ENCODE measurements at places on chromosomes 11 and 22.

- no peak for DNase-seq
These were observed 526 bp upstream of the PNPLA5 start for GRCh38 chr22:43892183-43892894.

DNA sequence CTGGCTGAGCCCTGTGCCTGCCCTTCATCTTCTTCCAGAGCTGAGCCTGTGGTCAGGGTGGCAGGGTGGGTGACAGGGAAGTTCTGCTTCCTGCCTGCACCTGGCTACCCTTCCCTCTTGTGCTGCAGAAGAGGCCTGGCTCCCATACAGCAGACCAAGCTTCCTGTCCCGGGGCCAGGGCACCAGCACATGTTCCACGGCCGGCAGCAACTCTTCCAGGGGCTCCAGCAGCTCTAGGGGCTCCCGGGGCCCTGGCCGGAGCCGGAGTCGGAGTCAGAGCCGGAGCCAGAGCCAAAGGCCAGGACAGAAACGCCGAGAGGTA, 15.0 kb downstream of the ROBO3 start:
- no peak for DNase-seq

GRCh38 chr22:46336119-46337078, 885 bp downstream of the TRMU start:
- DNase-seq = no peak

- no peak for DNase-seq
These were observed 14.9 kb downstream of the DCPS start for GRCh38 chr11:126318574-126319373.

GRCh38 chr11:83140691-83141455, 16.1 kb upstream of the PCF11 start:
- no peak for DNase-seq

DNA sequence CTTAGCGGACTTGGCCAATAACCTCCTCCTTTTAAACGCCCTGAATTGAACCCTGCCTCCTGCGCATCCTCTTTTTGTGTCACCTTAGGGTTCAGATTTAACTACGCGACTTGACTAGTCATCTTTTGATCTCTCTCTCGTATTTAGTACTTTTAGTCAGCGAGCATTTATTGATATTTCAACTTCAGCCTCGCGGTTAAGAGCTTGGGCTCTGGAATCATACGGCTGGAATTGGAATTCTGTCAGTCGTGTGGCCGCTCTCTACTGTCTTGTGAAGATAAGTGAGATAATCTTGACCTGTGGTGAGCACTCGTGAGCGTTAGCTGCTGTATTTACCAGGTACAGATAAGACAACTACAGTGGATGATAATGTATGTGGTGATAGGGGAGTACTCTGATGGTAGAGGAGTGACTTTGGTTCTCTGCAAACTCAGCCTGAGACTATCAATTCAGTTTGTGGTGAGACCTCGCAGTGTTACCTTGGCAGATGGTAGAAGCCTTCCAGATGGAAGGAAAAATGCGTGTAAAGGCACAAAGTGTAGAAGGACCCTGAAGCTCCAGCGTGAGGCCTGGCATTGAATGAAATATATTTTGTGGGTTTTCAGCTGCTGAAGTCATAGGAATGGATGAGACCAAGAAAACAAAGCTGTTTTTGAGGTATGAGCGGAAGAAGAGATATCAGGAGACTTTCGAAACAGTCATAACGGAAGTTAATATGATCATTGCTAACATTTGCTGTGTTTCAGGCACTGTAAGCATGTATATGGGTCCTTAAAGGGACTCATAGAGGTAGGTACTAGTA, 682 bp downstream of the ATM start:
- no peak for DNase-seq

DNA sequence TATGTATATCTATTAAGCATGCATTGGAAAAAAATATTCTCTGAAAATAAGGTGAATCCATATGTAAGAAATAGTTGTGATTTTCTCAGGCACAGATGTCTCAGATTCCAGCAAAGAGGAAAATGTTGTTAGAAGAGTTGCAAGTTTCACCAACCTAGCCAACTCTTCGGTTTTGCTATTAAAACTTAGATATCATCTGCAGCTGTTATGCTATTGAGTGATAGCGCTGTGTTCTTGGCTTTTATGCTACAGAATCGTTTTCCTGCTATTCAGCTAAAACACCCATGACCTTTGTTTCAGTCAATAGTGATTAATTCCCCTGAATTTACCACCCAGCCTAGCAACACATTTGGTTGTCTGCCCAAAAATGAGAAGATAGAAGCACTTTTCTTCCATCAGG, 795.6 kb upstream of the ANO3 start:
- DNase-seq = no peak

GRCh38 chr11:128483211-128483788, 104.1 kb downstream of the ETS1 start:
- DNase-seq = no peak

GRCh38 chr11:16891964-16892363, 122.2 kb downstream of the PLEKHA7 start:
- DNase-seq = no peak

Data from stimulated activated CD8-positive, alpha-beta memory T cell treated with anti-CD3 and anti-CD28 coated beads, Interleukin-7, amount 100 ng/mL, for 48 hours (primary cell).